Panc1 (cell line): ENCODE measurements at places on chromosomes 5 and 9.

DNA sequence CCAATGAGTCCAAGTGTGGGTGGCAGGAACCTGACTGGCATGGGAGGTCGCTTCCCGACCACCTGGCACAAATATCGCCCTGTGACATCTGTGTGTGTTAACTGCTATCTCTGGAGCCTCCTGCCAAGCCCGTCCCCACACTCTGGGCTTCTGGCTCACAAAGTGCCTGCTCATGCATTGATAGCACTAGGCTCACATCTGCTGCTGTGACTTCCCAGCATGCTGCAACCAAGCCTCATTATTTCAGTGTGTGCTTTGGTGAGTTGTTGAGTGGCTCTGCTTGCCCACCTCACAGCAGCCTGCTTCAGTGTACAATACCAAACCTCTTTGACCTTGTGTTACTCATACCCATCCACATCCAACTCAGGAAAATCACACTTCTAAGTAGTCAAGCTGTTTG, 139.8 kb downstream of the APBA1 start:
- no peak for DNase-seq

GRCh38 chr9:98750364-98751060, 41.8 kb upstream of the GABBR2 start:
- no peak for DNase-seq

DNA sequence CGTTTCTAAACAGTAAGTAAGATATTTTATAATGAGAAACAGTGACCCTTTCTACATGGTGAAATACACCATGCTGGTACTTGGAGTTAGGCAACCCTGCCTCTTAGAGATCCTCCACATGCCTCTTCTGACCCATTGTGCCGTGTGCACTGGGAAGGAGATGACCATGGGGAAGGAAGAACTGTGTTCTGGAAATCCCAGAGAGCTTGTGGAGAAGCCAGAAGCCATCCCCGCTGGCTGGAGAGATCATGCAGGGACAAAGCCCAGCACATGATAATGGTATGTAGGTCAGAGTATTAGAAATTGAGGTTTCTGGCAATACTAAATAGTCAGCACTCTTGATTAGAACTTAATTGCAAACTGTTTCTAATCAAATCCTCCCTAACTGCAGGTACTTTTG, 307.3 kb downstream of the FBXL7 start:
- no peak for DNase-seq

DNA sequence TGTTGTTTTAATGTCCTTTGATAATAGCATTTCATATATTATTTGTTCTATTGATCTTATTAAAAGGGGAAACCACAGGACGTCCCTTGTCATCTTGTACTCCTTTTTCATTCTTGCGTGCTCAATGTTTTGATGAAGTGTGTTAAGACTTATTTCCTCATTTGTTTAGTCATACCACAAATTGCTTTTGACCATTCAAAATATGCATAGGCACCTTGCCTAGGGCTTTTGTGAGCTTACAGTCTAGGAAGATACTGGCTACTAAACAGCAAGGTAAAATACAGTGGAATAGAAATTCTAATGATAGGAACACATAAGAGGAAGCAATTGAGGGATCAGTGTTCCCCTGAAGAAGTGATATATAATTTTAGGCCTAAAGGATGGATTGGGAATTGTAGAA, 190.3 kb downstream of the WDR70 start:
- no peak for DNase-seq

DNA sequence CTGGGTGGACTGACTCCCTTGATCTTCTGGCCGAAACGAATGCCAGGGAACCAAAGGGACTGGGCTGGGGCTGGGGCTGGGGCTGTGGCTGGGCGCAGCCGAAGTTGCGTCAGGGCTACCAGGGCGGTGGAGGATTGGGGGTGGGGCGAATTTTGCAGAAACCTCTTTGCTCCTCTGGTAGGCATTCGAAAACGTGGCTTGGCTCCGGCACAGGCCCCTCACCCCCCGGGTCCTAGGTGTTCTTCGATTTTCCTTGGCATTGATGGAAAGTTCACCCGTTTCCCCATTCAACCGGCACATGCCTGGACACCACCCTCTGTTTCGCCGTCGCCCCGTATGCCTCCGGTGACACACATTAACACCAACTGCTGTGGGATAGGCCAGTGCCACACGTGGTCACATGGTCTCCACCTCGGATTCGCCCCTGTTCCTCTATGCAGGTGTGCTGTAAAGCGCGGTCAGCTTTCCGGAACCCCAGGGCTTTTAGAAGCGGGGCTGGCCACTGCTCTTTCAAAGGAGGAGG, 477.1 kb downstream of the SPATA31A7 start:
- no peak for DNase-seq

DNA sequence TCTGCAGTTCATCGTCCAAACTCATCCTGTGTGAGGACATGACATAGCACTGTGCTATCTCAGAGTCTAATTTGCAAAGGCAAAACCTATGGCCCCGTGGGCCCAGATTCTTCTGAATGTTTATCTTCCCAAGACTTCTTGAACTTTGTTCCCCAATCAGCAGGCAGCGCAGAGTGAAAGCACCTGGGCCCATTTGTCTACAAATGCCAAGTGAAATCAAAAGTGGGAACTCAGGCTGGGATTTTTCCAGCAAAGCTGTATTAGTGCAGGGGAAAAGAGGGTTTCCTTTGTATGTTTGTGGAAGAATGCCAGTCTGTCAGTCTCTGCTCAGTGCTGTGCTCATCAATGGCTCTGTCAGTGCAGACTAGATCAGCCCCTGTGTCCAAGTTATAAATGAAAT, 55.8 kb downstream of the FOXD1 start:
- no peak for DNase-seq

GRCh38 chr5:89595056-89595455, 712.1 kb upstream of the MEF2C start:
- DNase-seq: no peak

DNA sequence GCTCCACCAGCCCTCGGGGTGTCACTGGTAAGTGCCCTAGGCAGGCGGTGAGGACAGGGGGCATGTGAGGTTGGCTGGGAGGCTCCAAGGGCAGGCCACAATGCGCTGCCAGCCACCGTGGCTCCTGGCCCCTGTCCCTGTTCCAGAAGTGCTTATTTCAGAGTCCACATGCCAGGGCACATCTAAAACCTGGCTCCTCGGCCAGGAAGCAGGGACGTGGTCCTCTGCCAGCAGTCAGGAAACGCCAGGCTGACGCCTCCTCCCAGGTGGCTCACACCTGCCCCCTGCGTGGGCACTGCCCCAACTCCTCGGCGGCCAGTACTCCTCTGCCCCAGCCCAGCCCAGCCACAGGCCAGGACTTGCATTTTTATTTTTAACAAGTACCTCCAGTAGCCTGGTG, 68.5 kb downstream of the SECISBP2 start:
- no peak for DNase-seq

DNA sequence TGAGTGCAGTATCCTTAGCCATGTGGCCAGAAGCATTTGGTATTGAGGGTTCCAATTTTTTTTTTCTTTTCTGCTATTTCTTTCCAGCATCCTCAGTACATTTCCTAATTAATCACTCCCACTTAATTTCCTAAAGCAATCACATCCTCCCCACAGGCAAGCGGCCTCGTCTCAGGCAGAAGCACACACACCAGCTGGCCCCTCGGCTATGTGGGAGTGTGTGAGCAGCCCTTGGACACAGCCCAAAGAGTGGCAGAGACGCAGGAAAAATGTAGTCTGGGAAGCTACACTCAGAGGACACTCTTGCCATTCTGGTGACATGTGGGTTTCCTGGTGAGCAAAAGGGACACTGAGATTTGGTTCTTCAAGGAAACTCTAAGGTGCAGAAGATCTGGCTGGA, 20.7 kb downstream of the SLIT3 start:
- DNase-seq: no peak
